Activated T-helper 1 cell treated with Interleukin-2 at 50 U/mL for 16 hours (primary cell): ENCODE measurements at places on chromosomes 7 and 10.

DNA sequence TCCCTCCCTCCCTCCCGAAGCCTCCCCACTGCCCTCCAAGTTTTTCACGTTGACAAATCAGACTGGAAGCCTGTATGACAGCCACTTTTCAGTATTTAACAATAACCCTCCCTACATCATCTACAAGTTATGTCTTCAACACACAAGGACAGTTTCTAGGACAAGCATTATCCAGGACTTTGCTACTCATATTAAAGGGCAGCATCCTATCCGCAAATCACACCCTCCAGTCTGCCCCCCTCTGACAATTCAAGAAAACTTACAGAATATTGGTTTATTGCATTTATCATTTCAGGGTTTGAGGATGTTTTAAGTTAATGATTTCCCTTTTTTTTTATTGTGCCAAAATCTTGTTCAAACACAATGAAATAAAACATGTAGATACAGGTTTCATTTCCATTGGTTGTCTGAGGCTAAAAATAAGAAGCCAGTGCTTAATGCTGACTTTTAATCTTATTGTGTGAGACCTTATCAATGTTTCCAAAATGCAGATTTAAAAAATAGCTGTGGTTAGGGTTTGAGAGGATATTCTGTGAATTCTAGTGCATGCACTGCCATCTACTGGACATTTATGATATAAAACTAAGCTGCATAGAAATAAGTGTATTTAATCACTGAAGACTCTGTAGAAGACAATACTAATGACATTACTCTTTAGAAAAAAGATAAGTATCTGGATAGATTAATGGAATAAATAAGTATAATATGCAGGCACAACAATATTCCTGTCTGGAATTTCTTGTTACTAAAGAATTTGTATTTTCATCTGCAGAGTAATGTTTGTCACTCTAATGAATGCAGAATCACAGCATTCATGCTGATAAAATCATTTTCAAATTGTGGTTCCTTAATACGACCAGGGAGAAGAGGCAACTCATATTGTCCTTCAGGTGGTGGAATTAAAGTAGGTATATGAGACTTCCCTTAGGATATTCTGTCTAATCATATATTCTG, 64.1 kb downstream of the CAV1 start:
- DNase-seq: no peak

- DNase-seq: no peak
Observed at GRCh38 chr10:1540144-1540543, 197.2 kb downstream of the ADARB2 start.

DNA sequence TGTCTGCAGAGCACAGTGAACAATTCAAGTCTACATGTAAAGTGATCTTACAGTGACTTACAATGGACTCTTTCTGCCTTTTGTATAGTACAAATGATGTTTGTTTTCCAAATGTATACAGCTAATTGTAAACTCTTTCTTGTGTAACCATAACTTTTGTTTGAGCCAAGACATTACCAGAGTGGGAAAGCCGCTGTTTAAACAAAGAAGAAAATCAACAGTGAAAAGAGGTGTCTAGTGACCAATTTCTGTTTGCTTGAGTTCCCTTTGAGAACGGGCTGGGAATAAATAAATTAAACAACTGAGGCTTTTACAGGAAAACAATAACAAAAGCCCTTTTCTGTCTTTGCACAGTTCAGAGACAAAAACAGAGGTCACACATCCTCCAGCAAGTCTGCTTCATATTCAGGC, 1163.4 kb downstream of the CNTNAP2 start:
- DNase-seq: no peak

GRCh38 chr10:69936091-69936490, 116.6 kb upstream of the MACROH2A2 start:
- DNase-seq: no peak

GRCh38 chr7:22090107-22090506, 144.4 kb upstream of the CDCA7L start:
- no peak for DNase-seq

GRCh38 chr10:11416974-11417373, 194.5 kb downstream of the USP6NL start:
- DNase-seq: no peak

GRCh38 chr10:122730238-122730637, 30.6 kb upstream of the C10orf120 start:
- no peak for DNase-seq

- no peak for DNase-seq
Observed at GRCh38 chr7:141874787-141875186, 33.5 kb upstream of the PRSS37 start.

DNA sequence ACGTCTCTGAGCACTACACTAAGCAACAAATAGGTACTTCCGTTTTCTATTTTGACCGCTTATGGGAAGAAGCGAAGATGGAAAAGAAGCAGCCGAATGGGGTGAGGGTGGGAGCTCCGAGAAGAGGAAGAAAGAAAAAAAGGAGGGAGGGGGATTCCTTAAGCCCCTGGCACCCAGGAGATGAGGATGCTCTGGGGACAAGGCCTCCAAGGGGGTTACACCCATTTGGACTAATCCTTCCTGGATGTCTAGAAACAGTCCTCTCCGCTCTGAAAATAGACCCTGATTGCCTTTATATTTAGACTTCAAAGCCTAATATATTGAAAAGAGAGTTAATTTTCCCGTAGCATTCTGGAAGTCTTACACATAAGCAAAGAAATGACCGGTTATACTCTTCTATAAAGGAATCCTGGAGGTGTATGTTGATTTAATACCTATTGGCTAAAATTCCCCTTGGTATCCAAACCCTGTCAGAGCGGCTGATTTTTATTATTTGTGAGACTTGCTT, 676 bp upstream of the HTR7 start:
- DNase-seq: no peak

- DNase-seq: no peak
Observed at GRCh38 chr7:47370461-47371042, 211.4 kb downstream of the TNS3 start.

GRCh38 chr10:110305767-110306451, 1.2 kb upstream of the SMNDC1 start:
- peak; percentile 16 for DNase-seq

GRCh38 chr10:11893749-11894278, 70.7 kb downstream of the PROSER2 start:
- DNase-seq: no peak

DNA sequence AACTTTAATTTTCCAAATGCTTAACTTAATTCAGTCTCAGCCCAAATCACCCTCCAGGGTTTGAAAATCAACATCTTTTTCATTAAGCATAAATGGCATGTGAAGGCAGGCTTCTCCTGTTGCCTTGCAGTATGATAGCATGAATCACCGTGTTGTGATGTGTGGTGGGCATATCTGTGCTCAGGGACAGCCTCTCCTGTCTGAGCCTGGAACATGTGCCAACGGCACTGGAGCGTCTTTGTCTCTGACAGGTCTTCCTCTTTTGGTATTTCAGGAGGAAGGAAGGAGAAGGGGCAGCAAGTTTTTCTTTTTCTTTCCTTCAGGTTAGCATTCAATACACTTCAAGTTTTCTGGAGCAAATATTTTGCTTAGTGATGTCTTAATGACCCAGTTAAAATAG, 57.6 kb downstream of the LRGUK start:
- DNase-seq: no peak

DNA sequence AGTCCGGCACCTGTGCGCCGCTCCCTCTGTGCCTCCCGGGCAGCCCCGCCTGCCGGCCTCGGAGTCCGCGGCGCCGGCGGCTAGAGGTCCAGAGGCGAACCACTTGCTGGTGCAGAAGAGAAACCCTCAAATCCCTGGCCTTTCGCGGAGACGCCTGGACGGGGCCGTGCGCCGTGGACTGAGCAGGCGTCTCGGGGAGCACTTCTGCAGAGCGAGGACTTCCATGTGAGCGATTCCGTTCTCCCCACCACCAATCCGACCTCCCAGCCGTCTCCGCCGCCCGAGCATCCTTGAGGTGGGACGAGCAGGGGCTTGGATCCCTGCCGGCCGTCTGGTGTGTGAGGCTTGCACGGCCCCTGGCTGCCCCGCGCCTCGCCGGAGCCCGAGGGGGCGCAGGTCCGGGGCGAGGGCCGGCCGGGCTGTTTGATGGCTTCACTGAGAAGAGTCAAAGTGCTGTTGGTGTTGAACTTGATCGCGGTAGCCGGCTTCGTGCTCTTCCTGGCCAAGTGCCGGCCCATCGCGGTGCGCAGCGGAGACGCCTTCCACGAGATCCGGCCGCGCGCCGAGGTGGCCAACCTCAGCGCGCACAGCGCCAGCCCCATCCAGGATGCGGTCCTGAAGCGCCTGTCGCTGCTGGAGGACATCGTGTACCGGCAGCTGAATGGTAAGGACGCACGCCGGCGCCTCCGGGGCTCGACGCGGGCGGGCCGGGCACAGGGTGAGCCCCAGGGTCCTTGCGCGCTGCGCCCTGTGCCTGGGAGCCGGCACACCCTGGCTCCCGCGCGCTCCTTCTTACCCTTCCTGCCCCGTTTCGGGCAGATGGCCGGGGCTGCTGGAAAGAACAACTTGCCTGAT, 660 bp downstream of the GALNT17 start:
- no peak for DNase-seq

- DNase-seq: no peak
Observed at GRCh38 chr10:110444004-110444337, 53.7 kb upstream of the DUSP5 start.

DNA sequence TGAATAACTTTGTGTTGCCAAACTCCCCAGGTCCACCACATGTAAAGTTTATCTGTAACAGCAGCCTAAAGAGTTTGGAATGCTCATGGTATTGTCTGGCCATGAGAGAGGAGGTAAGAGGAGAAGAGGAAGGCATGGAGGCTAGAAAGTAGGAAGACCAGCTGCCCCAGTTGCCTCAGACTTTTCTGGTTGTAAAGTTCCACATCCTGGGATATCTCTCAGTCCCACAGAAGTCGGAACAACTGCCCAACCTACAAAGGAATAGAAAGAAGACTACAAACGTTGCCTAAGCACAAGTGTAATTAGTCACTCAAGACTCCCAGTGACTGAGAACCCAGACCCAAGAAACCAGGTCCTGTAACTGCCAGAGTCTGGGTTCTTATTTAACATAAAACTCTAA, 47.3 kb downstream of the CREB3L2 start:
- DNase-seq: no peak

DNA sequence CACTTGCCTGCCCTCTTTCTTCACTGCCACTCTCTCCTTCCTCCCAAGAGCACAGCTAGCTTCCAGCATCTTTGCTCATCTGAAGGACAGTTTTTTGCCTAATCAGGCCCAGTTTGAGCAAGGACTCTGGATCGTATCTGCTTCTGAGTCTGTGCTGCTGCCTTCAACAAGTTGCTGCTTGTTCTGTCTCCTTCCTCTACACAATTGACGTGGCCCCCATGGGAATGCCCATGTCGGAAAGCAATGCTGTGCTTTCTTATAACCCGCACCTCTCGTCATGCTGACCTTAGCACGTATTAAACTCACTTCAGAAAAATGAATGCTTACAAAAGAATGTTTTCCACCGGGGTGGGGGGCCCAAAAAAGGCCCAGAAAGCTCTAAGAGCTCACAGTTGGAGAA, 324.7 kb upstream of the C7orf33 start:
- DNase-seq: no peak

GRCh38 chr10:102368077-102368476, 27.4 kb upstream of the NFKB2 start:
- DNase-seq: no peak
